ENCODE measurements at places on chromosomes 4 and X.

DNA sequence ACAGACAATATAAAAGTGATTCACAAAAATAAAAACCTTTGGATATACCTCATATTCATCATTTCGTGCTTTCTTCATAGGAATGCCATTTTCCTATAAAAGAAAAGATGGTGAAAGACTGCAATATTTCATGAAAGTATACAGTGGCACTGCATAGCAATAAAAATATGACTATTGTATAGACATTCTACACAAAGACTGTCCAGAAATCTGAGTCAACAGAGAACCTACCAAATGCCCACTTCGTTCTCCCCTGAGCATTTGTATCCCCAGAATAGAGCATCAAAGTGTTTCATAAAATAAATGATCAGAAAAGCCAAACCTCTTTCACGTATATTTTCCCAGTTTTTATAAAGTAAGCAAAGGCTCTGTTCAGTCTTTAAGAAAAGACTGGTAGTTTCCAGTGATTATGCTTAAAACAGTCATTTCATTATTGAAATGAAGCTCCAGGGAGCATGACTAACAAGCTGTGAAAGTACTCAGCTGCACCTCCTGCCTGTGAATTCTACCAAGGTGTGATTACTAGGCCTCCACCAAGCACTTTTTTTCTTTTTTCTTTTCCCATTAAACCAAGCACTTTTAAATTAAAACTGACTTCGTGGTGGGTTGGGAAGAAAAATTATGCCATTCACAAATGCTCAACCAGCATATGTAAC, 20.2 kb downstream of the PPA2 start:
- no peak for DNase-seq

- DNase-seq, result no peak
Measured at GRCh38 chrX:18789916-18790315, 82.5 kb downstream of the PPEF1 start.

GRCh38 chrX:13212191-13212651, 107.6 kb downstream of the ATXN3L start:
- DNase-seq, result no peak

DNA sequence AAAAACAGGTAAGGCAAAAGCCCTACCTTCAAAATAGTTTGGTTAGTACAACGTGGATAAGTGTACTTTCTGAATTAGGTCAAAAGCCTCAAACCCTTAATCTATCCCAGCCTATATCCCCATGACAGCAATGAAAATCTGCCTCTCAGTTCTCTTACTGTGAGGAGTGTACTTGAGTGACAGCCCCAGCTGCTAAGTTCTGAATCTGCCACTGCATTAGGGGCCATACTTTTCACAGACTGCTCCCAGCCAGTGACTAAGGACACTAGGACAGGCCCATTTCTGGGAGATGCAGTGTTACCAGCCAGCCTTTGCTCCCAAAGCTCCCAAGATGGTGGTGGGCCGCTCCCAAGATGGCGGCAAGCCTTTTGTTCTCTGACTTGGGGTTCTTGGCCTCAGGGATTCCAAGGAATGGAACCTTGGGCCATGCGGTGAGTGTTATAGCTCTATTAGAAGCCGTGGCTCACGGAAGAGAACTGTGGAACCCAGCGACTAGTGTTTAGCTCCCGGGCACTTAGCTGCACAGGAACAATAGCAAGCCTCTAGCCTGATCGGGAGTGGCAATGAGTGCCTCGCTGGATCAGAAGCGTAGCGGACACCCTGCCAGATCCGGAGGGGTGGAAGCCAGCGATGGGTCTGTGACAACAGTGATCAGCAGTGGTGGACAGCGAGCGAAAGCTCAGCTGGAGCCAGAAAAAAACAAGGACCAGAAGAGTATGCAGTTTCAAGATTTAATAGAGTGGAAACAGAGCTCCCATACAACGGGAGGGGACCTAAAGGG, 175.6 kb upstream of the NRK start:
- DNase-seq, result no peak

DNA sequence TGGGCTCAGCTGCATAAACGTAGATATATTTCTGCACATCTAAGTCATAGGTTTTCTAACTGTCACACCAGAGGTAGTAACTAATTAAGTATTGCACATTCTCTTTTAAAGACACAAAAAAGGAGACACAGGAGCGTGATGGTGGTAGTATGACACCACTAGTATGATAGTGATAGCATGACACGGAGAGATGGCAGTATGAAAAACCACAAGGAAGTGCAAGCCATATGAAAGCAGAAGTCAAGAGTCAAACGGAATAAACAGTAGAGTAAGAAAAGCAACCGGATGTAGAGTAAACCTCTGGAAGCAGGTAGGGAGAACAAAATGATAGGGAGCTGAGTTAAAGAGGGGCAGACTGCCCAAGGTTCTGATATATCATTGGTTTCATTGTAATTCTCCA, 382.2 kb upstream of the INTU start:
- no peak for DNase-seq

DNA sequence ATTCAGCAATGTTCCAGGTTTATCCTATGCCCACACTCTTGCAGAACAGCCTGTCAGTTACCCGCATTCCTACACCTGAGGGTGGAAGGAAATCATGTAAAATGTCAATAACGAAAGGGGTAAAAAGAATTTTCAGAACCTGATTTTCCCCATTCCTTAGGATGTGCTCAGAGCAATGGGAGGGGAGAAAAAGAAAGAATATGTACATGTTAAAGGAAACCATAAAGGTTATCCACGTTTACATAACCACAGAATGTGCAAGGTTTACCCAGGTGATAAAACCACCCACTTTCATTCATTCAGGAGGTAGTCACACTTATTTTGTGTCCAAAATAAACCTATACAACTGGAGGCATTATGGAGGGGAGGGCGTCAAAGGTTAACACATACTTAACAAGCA, 335.5 kb downstream of the ZNF674 start:
- DNase-seq, result no peak

Data from hypothalamus (tissue), 51 donors.